ENCODE measurements at places on chromosomes 3 and 15.

GRCh38 chr3:156455839-156456238 lies 99.1 kb downstream of the SSR3 start:
- DNase-seq = peak; percentile 75

GRCh38 chr3:55066551-55067047 lies 138.7 kb upstream of the LRTM1 start:
- DNase-seq = peak; percentile 47

DNA sequence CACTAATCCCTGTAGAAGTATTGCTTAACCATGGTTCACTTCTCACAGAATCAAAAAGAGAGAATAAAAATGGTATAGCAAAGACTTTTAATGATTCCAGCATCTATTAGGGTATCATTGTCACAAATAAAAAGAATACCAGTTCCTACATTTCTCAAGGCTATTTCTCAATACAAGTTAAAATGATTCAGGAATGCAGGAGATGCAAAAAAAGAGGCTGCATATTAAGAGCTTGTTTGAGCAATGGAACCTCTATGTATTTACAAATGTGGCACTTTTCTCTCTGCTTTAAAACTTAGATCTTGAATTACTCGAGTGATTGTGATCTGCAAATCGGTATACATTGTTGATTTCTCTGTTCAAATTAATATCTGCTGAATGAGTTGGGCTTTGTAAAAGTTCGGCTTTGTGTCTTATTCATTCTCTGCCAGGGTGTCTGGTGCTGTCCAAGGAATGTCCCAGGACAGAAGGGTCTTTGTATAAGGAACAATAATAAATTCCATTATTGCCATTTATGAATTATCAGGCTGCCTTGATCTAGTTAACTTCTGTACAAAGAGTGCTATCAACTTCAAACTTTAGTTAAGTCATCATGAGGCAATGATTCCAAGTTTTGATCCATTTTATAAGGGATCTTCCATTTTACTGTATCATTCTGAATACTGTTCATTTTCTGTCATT lies 364.2 kb downstream of the RBMS3 start:
- DNase-seq = no peak

DNA sequence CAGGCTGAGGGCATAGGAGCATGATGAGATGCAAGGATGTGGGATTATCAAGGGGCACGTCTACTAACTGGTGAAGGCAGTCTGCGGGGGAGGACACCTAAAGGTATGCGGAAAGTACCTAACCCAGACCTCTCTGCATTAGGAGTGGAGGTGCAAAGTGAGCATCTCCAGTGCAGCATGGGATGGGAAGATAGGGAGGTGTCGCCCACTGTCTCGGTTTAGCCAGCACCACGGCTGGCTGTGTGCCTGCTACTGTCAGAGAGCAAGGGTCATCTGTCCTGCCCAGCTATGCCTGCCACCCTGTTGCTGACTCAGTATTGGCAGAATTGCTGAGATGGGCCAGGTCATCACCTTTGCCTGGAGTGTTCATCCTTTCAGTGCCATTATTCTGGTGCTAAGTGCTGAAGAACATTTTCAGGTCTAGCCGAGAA lies 40.1 kb downstream of the OXNAD1 start:
- no peak for DNase-seq

- no peak for DNase-seq
These were observed 60.7 kb downstream of the TASOR start for GRCh38 chr3:56622381-56622780.

- DNase-seq = no peak
These were observed 54.5 kb downstream of the ALDH1A2 start for GRCh38 chr15:58010983-58011382.
